ENCODE measurements at places on chromosomes 4 and X.

GRCh38 chr4:38823766-38824165, 19.2 kb upstream of the TLR1 start:
- peaks cover 15% of the 10 kb centered on the region for H3K36me3 ChIP-seq
- peaks cover 17% of the 10 kb centered on the region for H3K4me1 ChIP-seq
- H3K4me3 ChIP-seq = no peak overlapping the region

- H3K4me3 ChIP-seq = no peak overlapping the region
- no peaks in the 10 kb centered on the region for H3K27me3 ChIP-seq
These were observed 76.3 kb downstream of the ATP10D start for GRCh38 chr4:47561331-47561730.

DNA sequence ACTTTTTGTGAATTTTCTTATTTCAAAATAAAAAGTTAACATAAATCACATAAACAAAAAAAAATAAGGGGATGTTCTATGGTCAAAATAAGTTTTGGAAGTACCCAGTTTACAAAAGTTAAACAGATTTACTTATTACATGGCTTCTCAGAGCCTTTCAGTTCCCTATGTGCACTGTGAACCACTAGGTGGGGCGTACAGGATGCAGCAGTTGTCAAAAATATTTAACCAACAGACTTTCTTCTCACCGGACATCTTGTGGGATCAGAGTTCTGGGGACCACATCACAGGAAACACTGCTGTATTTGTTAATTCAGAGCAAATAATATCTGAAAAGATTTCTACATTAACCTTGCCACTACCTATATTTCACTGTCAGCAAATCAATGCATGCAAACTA, 74.1 kb downstream of the SMARCA1 start:
- DNase-seq = no peak
- H3K27ac ChIP-seq = no peak overlapping the region
- H3K4me3 ChIP-seq = no peak overlapping the region
- no peaks in the 10 kb centered on the region for H3K36me3 ChIP-seq
- H3K4me1 ChIP-seq = no peaks in the 10 kb centered on the region

- no peaks in the 10 kb centered on the region for H3K4me1 ChIP-seq
- H3K27ac ChIP-seq = no peak overlapping the region
- no peaks in the 10 kb centered on the region for H3K36me3 ChIP-seq
These were observed 20.0 kb downstream of the DCLK2 start for GRCh38 chr4:150098214-150098613.

- H3K27me3 ChIP-seq = no peaks in the 10 kb centered on the region
- no peaks in the 10 kb centered on the region for H3K4me1 ChIP-seq
- no peak overlapping the region for H3K4me3 ChIP-seq
- no peak for DNase-seq
- H3K27ac ChIP-seq = no peak overlapping the region
These were observed 99.1 kb upstream of the SMIM10 start for GRCh38 chrX:134891652-134892051.

DNA sequence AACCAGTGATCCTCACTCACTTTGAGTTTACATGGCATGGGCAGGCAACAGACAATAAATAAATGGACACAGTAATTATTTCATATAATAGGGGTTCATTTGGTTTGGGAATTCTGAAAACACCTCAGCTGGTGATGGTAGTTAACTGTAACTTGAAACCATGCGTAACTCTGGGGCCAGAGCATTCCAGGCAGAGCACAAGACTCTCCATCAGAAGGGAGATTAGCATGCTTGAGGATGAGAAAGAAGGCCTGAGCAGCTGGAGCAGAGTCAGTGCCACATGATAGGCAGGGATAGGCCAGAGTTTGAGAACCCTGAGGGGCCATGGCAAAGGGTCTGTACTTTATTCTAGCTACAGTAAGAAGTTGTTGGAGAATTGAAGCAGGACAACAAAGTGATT, 56.3 kb upstream of the CXCL8 start:
- peaks cover 5% of the 10 kb centered on the region for H3K27me3 ChIP-seq
- H3K4me3 ChIP-seq = no peak overlapping the region

DNA sequence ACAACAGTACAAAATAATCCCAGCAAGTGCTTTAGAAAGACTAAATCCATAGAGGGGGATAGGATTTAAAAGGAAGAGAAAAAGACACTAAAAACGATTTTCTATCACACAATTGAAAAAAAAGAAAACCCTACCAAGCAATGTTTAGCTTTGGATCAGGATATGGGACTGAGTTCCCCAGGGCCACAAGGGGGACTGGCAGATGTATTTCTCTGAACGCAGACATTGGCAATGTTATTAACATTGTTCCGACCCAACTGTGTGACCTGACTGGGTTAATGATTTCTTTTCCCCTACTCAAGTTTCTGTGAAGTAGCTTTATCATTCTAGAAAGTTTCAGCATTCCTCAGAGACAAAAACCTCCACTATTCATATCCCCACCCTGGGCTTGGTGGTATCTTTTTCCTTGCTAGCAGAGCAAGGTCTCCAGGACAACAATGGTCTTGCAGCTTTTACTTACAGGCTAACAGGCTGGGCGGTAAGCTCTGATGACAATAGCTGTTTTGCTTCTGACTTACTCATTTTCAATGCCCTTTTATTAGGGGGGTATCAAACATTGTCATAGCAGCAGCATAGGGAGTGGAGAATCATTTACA, 25.8 kb downstream of the SLC7A11 start:
- no peaks in the 10 kb centered on the region for H3K27me3 ChIP-seq
- no peak for DNase-seq
- H3K27ac ChIP-seq = no peak overlapping the region
- H3K36me3 ChIP-seq = no peaks in the 10 kb centered on the region

- no peaks in the 10 kb centered on the region for H3K27me3 ChIP-seq
- no peak overlapping the region for H3K4me3 ChIP-seq
- no peak overlapping the region for H3K27ac ChIP-seq
- no peaks in the 10 kb centered on the region for H3K4me1 ChIP-seq
These were observed 139.0 kb upstream of the JADE1 start for GRCh38 chr4:128670513-128670912.

GRCh38 chrX:69139516-69139915, 25.7 kb downstream of the PJA1 start:
- H3K27ac ChIP-seq = no peak overlapping the region
- DNase-seq = no peak
- no peaks in the 10 kb centered on the region for H3K36me3 ChIP-seq
- H3K4me3 ChIP-seq = no peak overlapping the region
- H3K27me3 ChIP-seq = peaks cover 7% of the 10 kb centered on the region

DNA sequence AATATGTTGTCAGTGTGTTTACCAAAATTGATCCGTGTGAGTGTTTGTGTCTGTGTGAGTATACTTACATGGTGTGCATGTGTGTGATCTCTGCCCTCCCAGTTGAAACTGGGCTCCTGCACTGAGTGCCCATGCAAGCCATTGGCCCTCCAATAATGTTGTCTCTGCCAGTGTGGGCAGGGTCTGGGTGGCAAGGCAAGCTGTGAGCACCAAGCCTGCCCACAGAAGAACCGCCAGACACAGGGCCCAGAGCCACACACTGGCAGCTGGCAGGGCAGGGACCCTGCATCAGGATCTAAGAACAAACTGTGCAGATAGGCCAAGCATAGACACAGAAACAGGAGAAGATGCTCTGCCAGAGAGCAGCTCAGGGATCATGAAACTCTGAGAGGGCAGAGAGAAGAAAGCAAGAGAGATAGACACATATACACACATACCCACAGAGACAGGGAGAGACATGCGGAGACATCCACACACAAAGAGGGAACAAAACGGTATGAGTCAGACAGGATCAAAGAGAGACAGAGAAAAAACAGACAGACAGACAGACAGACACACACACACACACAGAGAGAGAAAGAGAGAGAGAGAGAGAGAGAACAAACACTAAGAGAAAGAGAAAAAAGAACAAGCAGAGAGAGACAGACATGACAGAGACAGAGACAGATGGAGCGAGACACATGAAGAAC, 555.0 kb downstream of the MID1IP1 start:
- H3K27me3 ChIP-seq = no peaks in the 10 kb centered on the region
- no peak for DNase-seq
- H3K27ac ChIP-seq = no peak overlapping the region
- H3K4me3 ChIP-seq = no peak overlapping the region
- H3K4me1 ChIP-seq = peaks cover 1% of the 10 kb centered on the region

GRCh38 chr4:127781300-127782024, 660 bp upstream of the HSPA4L start:
- H3K4me3 ChIP-seq = peak overlapping the region; percentile 78
- DNase-seq = peak; percentile 28
- peak overlapping the region; percentile 74 for H3K27ac ChIP-seq
- peaks cover 19% of the 10 kb centered on the region for H3K4me1 ChIP-seq
- peaks cover 76% of the 10 kb centered on the region for H3K27me3 ChIP-seq

DNA sequence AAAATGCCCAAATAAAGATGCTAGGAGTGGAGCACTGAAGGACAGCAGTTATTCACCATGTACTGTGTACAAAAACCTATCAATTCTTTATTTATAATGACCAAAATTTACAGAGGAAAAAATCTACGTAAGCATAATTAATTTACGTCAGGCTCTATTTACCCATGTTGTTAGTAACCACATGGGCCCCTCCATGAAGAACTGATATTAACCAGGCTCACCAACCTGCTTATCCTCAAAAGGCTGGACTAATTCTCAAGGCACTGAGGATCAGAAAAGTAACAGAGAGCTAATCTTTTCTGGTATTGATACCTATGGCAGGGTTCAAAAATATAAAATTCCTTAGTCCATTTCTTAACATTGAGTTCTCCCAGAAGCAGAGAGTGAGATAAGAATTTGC, 140.0 kb downstream of the ARHGAP6 start:
- no peak overlapping the region for H3K27ac ChIP-seq
- H3K36me3 ChIP-seq = no peaks in the 10 kb centered on the region
- no peak for DNase-seq
- H3K4me3 ChIP-seq = no peak overlapping the region

DNA sequence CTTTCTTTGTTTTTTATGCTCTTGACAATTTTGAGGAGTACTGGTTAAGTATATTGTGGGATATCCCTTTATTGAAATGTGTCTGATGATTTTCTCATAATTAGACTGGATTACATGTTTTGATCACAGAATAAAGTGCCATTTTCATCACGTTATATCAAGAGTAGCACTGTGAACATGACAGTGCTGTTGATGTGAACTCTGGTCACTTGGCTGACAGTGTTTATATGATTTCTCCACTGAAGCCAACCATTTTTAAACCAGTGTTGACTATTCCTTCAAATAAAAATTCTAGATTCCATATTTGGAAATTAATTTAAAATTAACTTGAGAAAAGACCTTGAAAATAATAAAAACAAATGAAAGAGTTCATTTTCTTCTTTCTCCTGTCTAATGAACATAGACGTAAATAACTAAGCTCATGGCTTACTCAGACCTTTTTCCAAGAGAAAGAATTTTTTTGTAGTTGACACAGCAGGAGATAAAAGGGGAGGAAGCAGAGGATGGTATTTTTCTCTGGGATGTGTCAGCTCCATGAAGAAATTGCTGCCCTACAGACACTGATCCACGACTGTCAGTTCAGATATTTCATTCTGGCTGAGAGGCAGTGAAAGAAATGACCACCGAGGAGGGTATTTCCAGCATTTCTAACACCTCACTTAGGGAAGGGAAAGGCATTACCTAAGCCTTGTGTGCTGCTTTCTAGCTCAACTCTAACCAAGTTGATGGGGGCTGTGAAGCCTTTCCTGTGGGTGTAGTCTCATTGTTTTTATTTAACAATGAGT, 150.9 kb upstream of the ANK2 start:
- peaks cover 17% of the 10 kb centered on the region for H3K27me3 ChIP-seq
- no peaks in the 10 kb centered on the region for H3K4me1 ChIP-seq
- H3K4me3 ChIP-seq = no peak overlapping the region
- no peaks in the 10 kb centered on the region for H3K36me3 ChIP-seq
- DNase-seq = no peak
- no peak overlapping the region for H3K27ac ChIP-seq

GRCh38 chr4:113548303-113548702, 213.2 kb downstream of the CAMK2D start:
- no peak for DNase-seq
- peaks cover 17% of the 10 kb centered on the region for H3K4me1 ChIP-seq
- H3K27me3 ChIP-seq = no peaks in the 10 kb centered on the region

GRCh38 chr4:3745886-3746656, 20.1 kb upstream of the ADRA2C start:
- peaks cover 25% of the 10 kb centered on the region for H3K27me3 ChIP-seq
- H3K27ac ChIP-seq = no peak overlapping the region
- no peak overlapping the region for H3K4me3 ChIP-seq
- no peak for DNase-seq
- no peaks in the 10 kb centered on the region for H3K4me1 ChIP-seq

DNA sequence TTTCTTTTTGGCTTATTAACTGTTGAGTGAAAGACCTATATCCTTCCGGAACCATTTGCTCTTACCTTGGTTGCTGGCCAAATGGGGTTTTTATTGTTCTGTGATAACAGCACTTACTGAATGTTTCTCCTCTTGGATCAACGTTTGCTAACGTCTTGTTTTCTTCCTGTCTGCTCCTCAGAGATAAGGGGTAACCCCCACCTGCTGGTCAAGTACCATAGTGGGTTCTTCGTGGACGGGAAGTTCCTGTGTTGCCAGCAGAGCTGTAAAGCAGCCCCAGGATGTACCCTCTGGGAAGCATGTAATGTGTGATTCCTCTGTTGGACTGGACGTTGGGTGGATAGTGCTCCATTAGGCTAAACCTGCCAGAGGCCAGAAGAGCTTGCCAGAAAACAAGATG, 15.3 kb downstream of the BMX start:
- no peak overlapping the region for H3K4me3 ChIP-seq
- H3K4me1 ChIP-seq = no peaks in the 10 kb centered on the region
- no peak overlapping the region for H3K27ac ChIP-seq

DNA sequence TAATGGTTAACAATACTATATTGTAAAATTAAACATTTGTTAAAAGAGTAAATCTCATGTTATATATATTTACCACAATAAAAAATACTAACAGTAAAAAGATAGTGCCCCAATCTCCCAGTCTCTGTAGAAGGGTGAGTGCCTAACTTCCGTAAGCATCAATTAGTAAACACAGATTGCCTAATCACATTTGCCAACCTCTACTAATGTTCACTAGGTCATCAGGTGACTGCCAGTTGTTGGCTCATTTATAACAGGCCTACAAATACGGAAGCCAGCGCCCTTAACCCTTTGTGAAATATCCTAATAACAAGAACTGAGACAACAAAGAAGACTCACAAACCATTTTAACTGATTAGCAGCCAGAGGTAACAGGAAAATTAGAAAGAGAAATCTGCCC, 345.1 kb downstream of the INPP4B start:
- no peak overlapping the region for H3K4me3 ChIP-seq
- peaks cover 2% of the 10 kb centered on the region for H3K4me1 ChIP-seq
- H3K36me3 ChIP-seq = no peaks in the 10 kb centered on the region
- H3K27ac ChIP-seq = no peak overlapping the region
- DNase-seq = no peak
- H3K27me3 ChIP-seq = no peaks in the 10 kb centered on the region
